ENCODE measurements at places on chromosomes 3 and 15.

- DNase-seq, result no peak
Observed at GRCh38 chr3:10251006-10251405, 2.7 kb downstream of the TATDN2 start.

DNA sequence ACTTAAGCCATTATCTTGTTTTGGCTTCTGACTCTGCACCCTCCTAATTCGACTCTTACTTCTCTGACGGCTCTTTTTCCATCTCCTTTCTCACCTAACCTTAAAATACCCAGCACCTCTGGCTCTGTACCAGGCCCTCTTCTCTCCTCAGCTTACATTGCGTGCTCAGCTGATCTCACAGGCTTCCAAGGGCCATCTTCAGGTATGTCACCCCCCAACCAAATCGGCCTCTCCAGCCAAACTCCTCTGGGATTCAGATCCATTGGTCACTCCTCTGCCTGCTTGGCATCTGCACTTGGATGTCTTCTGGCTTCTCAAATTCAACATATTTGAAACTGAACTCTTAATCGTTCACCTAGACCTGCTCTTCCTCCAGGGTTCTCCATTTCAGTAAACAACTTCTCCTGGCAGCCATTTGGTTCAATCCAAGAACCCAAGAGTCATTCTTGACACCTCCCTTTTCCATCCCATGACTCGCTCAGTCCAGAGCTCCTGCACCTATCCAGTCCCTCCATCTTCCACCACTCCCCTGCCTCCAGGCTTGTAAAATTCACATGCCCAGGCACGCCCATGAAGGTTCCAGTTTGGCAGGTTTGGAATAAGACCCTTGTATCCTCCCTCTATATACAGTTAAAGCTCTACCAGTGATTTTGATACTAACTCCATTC lies 35.2 kb upstream of the SLC41A3 start:
- no peak for DNase-seq

- DNase-seq, result no peak
Observed at GRCh38 chr3:129530251-129530791, 1.9 kb downstream of the RHO start.

DNA sequence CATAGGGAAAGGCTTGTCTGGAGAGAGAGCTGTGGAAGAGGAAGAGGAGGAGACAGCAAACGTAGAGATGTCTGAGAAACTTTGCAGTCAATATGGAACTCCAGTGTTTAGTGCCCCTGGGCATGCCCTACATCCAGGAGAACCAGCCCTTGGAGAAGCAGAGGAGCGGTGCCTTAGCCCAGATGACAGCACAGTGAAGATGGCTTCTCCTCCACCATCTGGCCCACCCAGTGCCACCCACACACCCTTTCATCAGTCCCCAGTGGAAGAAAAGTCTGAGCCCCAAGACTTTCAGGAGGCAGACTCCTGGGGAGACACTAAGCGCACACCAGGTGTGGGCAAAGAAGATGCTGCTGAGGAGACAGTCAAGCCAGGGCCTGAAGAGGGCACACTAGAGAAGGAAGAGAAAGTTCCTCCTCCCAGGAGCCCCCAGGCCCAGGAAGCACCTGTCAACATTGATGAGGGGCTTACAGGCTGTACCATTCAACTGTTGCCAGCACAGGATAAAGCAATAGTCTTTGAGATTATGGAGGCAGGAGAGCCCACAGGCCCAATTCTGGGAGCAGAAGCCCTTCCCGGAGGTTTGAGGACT lies 6.9 kb downstream of the MAP1A start:
- no peak for DNase-seq

- DNase-seq, result no peak
Observed at GRCh38 chr3:108669208-108669607, 79.7 kb downstream of the DZIP3 start.

DNA sequence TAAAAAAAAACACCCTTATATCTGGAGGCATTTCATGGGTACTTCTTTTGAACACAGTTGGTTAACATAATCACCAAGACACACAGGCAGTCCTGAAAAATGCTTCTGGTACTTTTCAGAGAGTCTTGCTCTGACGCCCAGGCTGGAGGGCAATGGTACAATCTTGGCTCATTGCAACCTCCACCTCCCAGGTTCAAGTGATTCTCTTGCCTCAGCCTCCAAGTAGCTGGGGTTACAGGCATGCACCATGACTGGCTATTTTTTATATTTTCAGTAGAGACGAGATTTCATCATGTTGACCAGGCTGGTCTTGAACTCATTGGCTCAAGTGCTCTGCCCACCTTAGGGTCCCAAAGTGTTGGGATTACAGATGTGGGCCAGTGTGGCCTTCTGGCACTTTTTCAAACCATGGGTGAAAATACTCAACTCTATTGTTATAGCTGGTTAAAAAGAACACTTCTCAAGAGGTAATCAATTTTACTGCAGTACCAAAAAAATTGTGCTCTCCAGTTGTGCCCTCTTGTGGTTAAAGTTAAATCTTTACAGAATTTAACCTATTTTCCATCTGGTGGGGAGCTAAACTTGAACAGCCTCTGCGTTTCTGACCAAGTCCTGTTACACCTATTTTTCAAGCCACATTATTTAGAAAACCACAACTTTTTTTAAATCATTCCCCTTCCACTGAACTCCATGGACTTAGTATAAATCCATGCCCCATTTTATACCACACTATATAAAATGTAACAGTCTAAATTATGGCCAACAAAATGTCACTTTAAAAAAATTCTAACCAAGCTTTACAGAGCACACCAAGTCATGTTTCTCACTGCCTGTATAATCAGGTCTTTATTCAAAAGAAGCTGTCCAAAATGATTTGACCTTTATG lies 1.2 kb upstream of the SNAPC5 start:
- no peak for DNase-seq

DNA sequence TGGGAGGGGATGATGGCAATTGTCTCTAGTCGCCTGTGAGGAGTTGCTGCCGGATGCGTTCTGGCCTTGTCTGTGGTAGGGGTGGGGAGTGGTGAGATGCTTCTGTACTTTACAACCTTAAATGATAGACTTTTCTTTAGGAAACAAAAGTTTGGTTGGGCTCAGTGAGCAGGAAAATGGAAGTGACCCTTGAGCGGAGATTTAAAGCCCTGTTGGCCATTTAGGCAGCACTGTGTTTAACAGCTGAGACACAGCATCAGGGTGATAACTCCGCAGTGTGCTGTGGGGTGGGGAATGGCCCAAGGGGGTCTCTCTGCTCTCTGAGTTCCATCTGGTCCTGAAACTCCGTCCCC lies 36.6 kb downstream of the SPSB4 start:
- no peak for DNase-seq

- DNase-seq, result no peak
Observed at GRCh38 chr3:100656945-100657344, 47.5 kb downstream of the ADGRG7 start.

DNA sequence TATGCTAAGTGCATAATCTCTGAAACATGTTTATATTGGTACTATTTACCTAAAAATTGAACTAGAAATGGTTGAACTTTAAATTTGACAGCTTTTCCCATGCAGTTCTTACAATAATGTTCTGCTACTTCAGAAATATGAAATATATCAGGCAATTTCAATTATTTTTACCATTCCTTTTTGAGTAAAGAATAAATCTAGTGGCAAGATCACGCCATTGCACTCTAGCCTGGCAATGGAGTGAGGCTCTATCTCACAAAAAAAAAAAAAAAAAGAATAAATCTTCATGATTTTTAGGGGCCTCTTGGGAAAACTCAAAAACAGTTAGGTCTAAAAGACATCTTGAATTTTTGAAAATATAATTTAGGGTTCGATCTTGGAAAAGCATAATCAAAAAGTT lies 10.6 kb upstream of the DNAAF4 start:
- DNase-seq, result no peak

GRCh38 chr3:101998256-101998926 lies 149.1 kb downstream of the NFKBIZ start:
- no peak for DNase-seq

DNA sequence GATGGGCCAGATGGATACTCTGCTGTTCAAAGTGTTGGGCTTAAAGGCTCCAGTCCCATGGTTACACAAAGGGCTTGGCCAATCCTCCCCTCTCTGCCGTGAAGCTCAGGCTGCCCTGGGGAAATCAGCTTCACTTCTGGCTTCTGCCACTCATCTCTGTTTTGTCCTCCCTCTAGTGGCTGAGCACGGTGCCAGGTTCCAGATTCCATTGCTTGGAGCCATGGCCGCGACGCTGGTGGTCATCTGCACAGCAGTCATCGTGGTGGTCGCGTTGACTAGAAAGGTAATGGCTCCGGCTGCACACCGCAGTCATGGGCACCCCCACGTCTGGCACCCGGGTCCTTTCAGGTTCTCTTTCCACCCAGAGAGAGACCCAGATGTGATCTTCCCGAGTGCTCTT lies 5.6 kb downstream of the TIGIT start:
- no peak for DNase-seq

- no peak for DNase-seq
Observed at GRCh38 chr15:77002436-77002835, 7.5 kb downstream of the PSTPIP1 start.

DNA sequence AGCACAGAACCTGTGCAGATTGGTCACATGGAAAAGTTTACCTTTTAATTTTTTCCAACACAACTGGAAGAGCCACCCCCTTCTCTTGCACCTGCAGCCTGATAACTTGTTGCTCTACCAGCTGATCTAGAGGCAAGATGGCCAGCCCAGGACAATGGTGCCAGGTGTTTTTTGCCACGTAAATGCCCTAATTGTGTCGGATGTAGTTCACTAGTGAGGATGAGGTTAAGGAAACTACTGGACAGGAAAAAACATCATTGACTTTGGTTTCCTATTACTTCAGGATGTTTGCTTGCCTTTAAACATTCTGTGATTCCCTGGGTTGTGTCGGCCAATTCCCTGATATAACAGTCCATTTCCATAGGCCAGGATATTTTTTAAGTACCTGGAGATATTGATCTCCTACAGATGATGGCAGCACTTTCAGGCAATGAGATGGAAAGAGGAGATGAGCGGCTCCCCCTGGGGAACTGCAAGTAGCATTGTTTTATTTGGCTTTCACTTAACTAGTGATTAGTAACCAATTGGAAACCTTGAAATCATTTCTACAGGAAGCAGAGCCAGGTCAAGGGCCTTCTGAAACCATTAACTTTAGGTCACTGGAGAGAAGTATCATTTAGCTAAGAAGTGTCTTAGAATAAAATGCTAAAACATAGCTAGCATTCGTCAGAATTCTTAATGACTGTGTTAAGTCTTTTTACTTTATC lies 72.5 kb downstream of the OSBPL10 start:
- DNase-seq, result no peak

DNA sequence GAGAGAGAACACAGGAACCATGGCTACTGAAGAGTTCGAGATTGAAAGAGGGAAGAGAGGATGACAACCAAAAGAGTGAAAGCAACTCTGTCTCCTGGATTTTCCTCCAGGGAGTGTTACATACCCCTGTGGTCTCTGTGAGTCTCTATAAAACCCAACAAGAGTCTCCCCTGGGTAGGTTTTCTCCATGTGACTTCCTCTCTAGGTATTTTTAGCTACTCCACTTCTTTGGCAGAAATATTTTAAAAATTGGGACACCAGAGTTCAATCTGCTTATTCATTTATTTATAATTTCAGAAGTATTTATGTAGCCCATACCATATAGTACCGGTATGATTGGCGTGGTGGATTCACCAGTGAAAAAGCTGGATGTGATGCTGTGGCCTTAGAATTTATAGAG lies 671.7 kb upstream of the NR2F2 start:
- no peak for DNase-seq

DNA sequence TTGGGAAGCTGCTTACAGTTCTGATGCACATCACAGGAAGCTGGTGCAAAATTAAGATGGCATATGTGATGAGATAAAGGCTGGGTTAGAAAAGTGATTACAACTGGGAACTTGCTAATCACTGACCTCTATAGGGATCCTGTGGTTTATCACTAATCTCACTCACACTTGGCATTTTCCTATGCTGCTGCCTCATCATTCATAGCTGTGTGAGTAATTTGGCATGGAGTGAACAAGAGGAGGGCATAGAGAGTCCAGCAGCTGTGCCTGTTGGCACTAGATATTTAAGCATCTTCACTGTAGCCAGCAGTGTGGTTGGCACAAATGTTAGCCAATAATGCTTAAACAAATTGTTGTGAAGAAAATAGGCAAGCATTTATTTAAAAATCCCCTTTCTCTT lies 217.7 kb upstream of the CGNL1 start:
- peak; percentile 68 for DNase-seq

DNA sequence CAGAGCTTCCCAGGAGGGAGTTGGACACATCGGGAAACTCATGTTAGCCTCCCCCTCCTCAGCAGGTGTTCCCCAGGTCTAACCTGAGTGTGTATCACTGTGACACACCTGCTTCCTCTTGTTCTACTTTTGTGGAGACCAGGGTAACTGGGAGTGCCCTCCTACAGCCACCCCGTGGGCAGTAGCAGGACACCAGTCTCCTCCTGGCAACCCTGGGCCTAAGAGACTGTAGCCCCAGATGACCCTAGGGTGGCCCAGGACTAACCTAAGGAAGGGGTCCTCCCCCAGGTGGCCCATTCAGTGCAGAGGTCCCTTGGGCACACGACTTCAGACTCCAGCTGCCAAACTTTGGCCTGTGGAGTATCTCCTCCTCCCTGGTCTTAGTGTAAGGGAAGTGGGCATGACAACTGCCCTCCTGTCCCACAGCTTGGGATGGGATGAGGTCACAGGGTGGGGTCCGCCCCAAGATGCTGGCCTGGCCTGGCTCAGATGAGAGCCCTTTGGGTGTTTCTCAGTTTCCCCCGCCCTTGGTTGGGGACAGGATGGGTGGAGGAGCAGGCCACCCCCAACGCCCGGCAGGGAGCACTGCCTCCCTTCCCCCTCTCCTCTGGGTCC lies 4.8 kb downstream of the CSK start:
- DNase-seq, result no peak

DNA sequence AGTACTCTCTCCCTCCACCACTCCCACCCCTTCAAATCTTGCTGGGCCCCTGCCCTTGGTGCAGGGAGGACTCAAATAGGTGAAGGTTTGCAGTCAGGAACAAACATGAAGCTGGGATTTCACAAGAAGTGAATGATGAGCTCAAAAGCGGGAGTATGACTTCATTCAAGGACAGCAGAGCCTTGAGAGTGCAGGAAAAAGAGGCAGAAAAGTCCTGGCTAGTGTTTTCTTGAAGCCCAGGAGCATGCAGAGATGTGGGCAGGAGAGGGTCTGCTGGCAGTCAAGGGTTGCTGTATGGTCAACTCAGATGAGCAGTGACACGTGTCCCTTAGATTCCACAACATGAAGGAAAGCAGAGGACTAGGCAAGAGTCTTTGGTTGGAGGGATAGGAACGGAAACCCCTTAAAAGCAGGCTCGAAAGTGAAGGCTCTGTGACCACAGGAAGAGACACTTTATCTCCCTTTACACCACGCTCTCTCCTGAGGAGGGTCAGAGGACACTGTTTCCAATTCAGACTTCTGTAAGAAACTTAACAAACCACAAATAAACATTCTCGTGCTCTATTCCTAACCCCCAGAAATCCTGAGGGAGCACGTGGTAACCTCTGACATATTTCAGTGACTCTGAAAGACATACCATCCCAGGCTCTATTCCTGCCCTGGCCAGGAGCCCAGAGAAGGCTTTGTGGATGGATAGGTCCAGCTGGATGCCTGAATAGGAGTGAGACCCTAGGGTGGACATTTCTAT lies 168.0 kb upstream of the NDN start:
- no peak for DNase-seq

- DNase-seq, result no peak
Observed at GRCh38 chr3:170653801-170654200, 67.9 kb upstream of the SLC7A14 start.
